ENCODE measurements at places on chromosomes 7 and 10.

DNA sequence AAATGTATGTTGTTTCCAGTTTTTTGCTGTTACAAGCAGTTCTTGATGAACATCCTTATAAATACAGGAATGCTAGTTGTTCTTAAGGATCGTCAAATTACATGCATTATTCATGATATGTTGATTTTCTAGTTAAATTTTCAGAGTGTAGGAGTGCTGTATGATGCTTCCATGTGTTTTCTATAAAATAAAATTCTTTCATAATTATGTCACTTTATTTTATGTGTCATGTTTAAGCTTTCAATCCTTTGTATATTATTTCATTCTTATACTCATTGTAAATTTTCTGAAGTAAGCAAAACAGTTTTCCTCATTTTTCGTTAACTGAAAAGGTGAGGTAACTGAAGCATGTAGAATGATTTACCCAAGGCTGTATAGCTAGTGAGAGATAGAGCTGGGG, 16.8 kb upstream of the MYPN start:
- DNase-seq = no peak

GRCh38 chr10:21002091-21002878, 105.2 kb upstream of the NEBL start:
- DNase-seq = no peak

DNA sequence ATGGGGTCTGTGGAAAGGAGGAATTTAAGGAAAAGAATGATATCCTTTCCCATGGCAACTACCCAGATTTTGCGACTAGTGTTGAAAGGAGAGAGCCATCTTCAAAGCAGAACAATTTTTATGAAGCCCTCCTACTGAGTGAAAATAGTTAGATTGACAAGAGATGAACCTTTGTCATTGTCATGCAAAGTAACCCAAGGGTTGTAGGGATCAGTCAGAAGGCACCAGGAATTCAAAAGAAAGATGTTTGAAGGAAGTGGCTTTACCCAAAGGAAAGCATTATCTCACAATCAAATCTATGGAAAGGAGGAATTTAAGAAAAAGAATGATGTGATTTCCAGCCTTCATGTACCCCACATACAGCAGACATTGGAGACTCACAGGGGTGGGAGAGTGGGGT, 544.4 kb downstream of the IPMK start:
- no peak for DNase-seq

DNA sequence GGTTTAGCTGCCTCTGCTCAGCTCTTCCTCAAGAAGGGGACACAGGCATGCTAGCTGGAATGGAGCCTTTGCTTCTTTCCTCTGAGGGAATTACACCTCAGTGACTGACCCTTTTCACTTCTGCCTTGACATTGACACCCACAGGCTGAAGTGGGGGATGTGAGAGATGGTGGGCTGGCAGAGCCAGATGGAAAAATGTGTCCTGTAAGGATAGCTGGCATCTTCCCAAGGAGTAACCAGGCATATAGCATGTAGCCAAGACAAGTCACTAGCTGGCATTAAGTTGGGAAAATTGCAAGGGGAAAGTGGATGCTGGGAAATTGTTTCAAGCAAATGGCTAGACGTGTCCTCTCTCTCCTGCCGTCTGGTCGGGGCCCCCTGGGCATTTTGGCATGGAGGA, 19.9 kb downstream of the STMP1 start:
- no peak for DNase-seq

GRCh38 chr7:112790586-112791003, 402 bp upstream of the TMEM168 start:
- no peak for DNase-seq

GRCh38 chr7:55157764-55158105, 138.9 kb downstream of the EGFR start:
- peak; percentile 59 for DNase-seq

DNA sequence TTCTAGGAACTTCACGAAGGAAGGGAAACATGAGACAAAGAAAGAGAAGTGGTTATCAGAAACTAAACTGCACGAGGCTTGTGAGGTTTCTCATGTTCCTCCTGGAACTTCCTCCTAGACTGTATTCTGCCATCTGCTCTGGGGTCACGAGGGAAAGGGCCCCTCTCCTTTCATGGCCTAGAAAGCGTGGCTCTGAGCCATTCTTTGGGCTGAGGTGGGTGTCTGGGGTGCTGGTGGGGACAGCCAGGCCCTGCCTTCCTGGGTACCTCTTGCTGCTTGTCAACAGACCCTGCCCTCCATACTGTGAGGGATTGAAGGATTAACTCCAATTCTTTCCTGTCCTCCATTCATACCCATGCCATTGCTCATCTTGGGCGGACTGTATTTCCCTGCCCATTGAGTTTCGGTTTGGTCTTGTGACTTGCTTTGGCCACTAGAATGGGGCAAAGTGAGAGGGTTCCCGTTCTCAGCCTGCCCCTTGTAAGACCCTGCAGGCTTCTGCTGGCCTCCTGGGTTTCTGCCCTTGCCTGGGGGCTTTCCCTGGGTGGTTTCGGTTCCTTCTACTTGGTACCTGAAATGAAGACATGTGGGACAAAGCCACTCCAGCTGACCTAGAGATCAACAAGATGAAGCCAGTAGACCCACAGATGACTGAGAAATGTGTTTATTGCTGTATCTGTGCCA, 14.9 kb upstream of the GIMAP8 start:
- DNase-seq = peak; percentile 91

DNA sequence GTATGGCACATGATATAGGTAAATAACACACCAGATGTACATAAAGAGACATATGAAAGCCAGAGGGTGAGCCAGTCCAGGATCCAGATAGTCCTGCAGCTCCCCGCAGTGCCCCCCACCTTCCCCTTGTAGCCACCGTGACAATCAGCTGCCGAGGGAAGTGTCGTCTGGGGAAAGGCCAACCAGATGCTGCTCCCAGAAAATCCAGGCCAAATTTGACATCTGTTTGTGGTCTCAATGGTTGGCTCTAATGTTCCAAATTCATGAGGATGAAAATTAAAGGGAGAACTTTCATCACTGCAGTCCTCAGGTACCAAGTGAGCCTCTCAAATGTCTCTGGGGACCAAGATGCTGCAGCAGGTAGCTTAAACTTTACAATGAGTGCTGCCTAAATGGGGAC, 210.3 kb downstream of the PTEN start:
- DNase-seq = no peak

GRCh38 chr7:86913709-86914108, 145.7 kb downstream of the ELAPOR2 start:
- no peak for DNase-seq

DNA sequence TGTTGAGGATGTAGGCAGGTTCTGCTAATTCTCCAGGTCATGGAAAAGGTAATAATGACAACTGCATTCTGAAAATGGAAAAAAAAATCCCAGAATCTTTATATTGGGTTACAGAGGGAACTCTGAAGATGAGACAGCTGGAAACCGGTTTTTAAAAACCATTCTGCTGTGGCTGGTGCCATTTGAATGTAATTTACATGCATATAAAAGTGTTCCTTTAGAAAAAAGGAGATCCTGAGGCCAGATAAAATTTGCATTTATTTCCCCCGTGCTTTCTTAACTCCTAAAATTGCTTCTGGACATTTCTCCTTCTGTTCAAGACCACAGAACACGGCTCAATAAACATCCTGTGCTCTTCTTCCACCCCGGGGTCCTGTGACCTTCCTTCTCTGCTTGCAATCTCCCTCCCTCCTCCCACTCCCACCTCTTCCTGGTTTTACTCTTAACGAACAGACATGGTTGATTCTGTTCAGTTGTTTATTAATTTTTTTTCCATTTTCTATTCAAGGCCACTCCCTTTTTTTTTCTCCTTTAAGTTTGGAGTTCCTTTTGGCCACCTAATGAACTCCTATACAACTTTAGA, 41.6 kb downstream of the SH2D4B start:
- no peak for DNase-seq

DNA sequence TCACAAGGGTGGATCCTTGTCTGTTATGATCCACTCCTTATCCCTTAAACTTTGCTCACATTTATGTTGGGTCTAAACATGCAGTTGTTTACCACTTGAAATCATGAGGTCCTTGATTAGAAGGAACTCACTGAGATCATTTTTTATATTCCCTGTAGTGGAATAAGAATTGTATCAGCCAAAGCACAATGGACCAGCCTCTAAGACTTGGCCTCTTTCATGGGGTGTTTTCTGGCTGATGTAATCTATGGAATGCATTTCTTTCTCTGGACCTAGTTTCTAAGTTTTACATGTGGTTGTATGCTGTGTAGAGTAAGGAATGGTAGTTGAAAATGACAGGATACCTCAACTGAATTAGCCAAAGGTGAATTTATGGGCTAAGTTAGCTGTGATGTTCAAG, 376.6 kb downstream of the SORCS3 start:
- no peak for DNase-seq

DNA sequence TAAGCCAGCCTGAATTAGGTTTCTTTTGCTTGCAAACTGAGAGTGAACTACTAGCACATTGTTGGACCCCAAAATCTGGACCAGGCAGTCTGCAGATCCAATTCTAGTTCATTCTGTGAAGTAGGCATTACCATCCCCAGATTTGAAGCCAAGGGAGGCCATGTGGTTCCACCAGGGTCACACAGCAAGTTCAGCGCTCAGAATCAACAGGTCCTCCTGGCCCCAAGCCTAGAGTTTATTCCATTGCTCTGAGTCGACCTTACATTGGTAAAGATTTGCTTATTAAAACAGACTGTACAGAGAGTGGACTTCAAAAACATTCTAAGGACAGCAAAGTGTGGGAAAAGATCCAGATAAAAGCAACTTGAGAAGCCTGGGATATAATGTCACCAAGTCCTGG, 50.9 kb downstream of the AFAP1L2 start:
- DNase-seq = no peak

DNA sequence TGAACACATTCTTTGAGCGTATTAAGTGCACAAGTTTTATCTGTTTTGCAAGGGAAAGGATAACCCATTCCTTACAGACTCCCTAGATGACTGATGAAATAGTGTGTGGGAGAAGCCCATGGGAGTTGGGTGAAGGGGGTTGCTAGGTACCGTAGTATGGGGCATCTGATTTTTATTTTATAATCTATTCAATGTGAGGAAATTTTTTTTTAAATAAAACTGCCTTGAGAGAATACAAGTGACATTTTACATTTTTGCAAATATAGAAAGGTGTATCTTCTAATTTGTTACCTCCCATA, 1.4 kb downstream of the BTAF1 start:
- no peak for DNase-seq

DNA sequence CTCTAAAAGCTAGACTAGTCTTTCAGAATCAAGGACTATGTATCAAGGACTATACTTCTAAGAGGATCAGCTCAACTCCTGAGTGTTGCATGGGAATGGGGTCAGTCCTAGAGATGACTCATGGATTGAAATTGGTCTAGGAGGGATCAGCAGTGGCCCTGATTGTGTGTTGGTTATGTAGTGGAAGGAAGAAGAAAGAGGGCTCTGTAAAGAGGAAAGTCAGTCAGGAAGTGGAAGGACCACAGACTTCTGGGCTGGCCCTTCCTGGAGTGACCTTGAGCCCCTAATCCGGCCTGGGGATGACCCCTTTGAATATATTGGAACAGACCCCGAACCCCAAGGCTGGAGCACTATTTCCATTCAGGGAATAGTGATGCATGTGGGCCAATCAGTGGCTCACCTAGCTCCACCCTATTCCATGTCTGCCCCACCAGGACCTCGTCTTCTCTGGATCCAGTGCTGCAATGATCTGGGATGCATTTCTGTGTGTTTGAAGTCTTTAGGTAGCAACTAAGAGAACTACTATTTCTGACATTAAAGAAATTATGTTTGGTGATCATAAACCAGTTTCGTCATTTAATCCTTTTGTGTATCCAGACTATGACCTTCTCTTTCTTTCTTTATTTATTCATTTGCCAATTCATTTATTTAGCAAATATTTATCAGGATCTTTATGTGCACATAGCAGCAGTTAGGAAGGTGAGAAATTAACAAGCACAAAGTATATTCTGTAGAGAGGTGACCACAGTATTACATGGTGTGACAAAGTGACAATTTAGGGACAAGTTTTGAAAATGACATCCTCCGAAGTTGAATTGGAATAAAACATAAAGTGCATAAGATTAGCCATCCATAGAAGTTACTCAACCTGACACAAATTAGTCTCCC, 48.6 kb upstream of the KIF5B start:
- DNase-seq = no peak

GRCh38 chr10:116263870-116264655, 8.9 kb downstream of the GFRA1 start:
- no peak for DNase-seq

DNA sequence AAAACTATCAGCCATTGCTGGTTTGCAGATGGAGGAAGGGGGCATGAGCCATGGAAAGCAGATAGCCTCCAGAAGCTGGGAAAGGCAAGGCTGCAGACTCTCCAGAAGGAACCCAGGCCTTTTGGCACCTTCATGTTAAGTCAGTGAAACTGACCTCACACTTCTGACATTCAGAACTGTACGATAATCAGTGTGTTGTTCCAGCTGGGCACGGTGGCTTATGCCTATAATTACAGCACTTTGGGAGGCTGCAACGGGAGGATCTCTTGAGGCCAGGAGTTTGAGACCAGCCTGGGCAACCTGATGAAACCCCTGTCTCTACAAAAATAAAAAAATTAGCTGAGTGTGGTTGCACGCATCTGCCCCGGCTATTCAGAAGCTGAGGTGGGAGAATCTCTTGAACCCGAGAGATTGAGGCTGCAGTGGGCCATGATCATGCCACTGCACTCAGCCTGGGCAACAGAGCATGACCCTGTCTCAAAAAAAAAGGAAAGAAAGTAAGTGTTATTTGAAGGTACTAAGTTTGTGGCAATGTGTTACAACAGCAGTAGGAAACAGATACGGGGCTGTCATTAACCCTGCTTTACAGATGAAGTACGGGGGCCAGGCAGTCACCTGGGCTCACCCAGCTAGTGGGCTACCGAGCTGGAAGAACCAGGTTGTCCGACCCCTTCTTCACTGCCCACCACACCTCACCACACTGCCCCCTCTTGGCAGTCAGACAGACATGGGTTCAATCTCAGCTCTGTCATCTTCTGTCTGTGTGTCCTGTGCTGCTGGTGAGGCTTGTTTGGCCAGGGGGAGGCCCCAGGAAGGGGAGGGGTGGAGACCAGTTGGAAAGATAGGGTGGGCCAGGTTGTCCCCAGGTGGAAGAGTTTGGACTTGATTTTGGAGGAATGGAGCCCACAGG, 18.3 kb downstream of the CHST3 start:
- peak; percentile 44 for DNase-seq

GRCh38 chr7:132125096-132125495, 451.2 kb downstream of the PLXNA4 start:
- no peak for DNase-seq
